Hematopoietic multipotent progenitor cell treated with erythropoietin and hydrocortisone succinate and interleukin-3 and kit ligand, for 15 days (in vitro differentiated cells): ENCODE measurements at places on chromosomes 11 and 22.

DNA sequence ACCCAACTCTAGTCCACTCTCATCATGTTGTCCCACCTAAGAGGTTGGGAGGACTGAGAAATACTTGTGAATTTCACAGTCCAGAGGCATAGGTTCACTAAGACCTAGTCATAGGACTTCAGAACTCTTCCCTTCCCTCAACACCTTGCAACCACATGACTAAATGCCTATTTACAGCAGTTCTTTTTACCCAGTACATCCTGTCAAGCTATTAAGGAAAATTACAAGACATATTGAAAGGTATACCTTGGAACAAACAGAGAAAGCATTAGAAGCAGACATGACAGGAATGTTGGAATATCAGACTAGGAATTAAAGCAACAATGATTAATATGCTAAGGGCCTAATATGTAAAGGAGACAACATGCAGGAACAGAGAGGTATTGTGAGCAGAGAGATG lies 563.8 kb upstream of the LRRC4C start:
- no peak for DNase-seq

DNA sequence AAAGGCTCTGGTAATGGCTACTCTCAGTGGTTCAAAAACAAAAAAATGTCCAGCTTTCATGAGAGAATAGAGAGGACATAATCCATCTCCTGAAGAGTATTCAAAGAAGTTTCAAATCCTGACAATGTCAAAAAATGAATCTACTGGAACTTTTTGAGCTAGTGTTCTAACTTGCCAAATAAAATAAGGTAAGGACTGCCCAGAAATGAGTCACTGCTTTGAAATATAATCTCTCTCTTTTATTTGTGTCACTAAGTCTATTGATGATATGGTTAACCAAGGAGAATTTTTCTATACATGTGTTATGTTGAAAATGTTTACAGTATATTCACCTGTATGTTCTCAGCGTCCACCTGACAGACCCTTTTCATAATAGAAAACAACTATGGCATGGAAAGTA lies 3.4 kb downstream of the GUCY1A2 start:
- no peak for DNase-seq

GRCh38 chr22:39318507-39319283 lies 728 bp downstream of the RPL3 start:
- DNase-seq, result no peak

DNA sequence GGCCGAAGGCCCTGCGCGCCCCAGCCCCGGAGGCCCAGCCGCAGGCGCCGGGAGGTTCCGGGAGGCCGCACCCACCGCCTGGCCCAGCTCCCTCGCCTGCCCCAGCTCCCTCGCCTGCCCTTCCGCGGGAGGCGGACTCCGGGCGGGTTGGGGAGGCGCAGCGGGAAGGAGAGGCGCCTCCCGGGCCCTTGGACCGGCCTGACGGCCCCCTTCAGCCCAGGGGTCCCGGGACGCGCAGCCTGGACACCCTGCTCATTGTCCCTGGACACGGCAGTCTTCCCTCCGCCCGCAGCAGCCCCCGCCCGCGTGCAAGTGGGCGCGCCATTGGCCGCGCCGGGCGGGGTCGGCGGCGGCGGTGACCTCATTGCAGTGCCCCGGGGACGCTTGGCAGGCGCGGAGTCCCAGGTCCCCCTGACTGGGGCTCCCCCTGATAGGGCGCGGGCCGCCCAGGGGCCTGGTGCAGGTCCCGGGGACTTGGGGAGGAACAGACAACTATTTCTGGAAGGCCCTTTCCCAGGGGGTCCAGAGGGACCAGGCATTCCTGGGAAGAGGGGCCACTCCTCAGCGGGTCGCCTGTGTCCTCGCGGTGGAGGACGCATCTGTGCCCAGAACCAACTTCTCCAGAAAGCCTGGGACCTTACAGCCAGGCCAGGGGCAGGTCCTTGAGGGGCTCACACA lies 501 bp downstream of the CD151 start:
- peak; percentile 63 for DNase-seq

DNA sequence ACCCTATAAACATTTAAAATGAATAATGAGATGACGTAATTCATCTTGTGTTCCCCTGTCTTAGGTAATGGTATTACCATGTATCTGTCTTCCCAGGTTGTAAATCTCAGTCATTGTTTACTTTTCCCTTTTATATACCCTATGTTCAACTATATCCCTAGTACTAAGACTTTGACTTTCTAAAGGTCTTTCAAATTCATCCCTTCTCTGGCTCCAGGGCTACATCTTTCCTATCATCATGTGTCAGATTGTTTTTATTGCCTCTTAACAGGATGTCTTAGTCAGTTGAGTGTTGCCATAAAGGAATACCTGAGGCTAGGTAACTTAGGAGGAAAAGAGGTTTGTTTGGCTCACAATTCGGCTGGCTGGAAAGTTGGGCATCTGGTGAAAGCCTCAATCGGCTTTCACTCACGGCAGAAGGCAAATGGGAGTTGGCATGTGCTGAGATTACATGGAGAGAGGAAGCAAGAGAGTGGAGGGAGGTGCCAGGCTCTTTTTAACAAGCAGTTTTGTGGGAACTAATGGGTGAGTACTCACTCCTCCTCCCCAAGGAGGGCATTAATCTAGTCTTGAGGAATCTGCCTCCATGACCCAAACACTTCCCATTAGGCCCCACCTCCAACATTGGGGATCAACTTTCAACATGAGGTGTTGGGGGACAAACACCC lies 11.6 kb upstream of the DLAT start:
- DNase-seq, result no peak

DNA sequence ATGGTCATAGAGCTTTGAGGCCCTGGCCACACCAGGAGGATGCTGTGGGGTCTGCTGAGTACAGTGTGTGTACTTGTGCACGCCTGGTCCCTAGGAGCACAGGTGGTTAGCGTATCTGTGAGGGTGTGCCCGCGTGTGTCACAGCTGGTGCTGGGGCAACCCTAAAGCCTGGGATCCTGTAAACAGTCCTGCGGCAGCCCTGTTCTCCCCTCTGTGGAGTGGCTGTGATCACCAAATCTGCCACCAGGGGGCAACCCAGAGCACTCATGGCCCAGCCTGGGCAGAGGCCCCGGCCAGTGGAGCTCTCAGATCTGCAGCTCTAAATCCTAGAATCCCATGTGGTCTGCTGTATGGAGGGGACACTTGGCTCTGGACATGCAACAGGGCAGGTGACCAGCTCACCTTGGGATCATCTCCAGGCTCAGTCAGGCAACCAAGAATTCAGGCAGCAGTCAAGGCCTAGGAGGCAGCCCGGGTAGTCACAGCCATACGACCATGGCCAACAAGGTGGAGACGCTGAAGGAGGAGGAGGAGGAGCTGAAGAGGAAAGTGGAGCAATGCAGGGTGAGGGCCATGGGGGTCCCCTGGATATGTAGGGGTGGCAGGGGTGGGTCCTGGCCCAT lies 3.9 kb downstream of the SH3BP1 start:
- DNase-seq, result peak; percentile 82

DNA sequence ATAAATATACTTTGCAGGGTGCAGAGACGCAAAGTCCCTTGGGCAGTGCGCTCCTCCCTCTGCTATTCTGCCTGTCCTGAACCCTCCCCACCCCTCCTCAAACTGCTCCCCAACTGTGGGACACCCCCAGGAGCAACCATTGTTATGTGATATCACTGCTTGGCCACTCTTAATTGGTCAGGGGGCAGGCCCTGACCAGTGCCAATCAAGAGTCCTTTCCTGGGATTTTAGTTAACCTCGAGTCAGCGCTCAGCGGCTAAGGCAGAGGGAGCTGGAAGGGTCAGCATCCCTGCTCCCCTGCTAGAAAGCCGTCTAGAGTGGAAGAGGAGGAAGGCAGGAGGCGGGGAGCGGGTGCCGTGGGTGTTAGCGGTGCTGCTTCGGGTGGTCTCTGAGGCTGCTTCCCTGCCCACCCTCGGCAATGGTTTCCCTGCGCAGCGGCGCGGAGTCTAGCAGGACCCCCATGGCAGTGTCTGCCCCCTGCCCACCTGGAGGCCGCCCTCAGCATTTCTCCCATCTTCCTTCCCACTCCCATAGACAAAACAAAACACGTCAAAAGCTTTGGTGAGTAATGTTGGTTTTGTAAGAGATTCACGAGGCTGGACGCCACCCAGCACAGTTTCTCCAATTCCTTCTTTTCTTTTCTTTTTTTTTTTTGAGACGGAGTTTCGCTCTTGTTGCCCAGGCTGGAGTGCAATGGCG lies 38.4 kb upstream of the A4GALT start:
- DNase-seq, result no peak

DNA sequence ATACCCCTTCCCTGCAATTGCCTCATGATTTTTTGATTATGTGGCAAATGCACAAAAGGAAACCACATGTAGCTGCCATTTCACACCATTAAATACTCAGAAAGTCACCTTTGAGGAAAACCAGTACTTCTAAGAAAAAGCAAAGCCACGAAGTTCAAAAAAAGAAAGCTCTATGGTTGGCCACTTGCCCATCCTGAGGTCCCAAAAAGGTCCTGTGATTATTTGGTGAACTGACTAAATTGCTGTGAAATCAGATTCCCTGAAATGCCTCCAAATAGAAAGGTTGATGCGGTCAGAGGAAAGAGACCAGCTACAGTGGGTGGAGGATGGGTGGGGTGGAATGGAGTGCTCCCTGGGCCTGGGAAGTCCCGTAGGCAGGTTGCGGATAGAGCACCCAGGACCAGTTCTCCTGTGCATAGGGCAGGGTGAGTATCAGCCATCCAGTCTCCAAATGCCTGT lies 26.9 kb downstream of the MRPL16 start:
- no peak for DNase-seq

DNA sequence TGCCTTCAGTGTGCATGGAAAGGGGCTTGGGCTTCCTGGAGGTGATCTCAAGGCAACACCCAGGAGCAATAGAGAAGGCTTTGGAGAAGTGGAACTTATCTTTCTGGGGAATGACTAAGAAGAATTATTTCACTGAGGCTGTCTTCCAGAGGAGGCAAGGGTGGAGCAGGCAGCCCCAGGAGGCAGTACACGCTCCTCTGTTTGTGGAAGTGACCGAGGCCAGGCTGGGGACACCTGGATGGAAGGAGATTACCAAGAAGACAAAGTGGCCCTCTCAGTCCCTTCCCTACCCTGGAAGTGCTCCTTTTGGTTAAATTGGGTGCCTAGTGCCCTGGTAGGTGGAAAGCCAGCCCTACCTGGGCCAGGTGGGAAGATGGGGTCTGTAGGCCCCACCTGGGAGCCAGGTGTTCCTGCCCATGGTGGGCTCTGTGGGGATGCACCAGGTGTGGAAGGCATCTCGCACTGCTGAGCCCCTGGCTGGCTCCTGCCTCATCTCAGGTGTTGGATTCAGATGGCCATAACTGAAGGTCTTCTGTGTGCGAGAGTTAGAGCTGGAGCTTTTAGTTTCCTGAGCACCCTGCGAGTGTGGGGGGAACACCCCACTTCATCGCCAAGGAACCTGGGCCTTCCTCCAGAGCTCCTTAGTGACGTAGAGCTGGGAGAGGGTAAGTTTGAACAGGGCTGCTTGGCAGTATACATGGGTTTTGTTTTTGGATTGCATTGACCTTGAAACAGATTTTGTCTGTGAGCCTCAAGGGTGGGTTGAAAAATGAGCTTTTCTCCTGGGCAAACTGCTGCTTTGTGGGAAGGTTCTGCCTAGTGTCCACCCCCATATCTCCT lies 46.1 kb downstream of the MICAL2 start:
- DNase-seq, result no peak

GRCh38 chr11:60860943-60861342 lies 5.2 kb upstream of the PTGDR2 start:
- no peak for DNase-seq

DNA sequence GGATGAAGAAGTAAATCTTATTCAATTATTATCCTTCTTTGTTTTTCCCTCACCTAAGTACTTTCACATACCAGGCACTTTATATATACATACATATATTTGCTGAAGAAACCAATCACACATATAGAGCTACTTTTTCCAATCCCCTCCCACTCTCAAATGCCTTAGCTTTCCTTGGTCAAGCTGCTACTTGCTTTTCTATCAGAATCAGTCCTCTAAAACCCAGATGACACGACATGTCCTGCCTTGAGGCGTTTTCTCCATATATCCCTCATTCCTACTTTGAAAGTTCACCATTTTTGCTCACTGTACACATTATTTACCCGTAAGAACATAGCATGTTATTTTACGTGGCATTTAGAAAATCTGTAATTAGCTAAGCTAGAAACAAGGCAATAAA lies 5.4 kb downstream of the RAB38 start:
- no peak for DNase-seq

DNA sequence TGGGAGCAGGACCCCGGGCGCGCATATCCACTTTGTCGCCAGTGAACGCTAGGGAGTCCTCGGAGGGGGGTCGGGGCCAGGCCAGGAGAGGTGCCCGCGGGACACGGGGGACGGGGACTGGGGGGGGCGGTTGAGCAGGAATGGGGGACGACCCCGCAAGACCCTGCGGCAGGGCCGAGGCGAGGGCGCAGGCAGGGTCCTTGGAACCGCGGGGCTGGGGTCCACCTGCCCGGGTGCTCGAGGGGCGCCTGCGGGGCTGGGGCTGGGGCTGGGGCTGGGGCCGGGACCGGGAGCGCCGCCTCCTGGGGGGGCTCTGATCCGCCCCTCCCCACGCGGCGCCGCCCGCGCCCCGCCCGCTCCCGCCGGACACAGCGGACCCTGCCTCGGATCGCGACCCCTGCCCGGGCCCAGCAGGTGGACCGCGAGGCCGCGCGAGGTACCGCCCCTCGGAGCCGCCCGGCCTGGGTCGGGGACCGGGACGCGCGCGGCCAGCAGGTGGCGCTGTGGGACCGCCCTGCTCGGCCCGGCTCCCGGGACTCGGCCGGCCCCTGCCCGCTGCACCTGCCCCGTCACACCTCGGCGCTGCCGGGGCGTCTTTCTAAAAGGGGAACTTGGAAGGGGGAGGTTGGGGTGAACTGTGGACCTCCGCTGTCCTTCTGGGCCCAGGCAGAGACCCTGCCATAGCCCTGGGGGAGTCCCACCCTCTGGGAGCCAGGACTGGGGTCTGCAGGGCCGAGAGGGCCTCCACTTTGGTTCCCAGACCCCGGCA lies 11.0 kb downstream of the CRELD2 start:
- DNase-seq, result peak; percentile 66

- DNase-seq, result no peak
Observed at GRCh38 chr11:72423840-72424239, 10.5 kb downstream of the CLPB start.

GRCh38 chr22:47310601-47311000 lies 548.2 kb downstream of the TBC1D22A start:
- DNase-seq, result no peak

GRCh38 chr22:44020981-44021380 lies 3.1 kb upstream of the PARVB start:
- DNase-seq, result no peak

DNA sequence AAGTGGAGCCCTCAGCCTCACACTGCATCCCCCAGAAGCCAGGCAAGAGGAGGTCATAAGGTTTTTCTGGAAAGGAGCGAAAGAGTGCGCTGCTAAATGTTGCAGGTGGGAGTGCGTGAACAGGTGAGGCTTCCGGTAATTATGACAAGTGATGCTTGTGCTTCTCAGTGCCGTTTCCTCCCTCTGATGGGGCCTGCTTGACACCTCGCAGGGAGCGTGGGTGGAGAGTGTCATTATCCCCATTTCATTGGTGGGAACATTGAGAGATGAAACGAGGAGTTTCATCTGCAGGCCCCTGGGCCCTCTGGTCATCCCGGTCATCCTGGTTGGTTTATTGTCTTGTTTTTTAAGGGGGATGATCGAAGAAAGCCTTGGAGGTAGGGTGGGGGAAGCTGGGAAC lies 57.5 kb downstream of the BCR start:
- no peak for DNase-seq
